ENCODE measurements at places on chromosomes 1 and 21.

DNA sequence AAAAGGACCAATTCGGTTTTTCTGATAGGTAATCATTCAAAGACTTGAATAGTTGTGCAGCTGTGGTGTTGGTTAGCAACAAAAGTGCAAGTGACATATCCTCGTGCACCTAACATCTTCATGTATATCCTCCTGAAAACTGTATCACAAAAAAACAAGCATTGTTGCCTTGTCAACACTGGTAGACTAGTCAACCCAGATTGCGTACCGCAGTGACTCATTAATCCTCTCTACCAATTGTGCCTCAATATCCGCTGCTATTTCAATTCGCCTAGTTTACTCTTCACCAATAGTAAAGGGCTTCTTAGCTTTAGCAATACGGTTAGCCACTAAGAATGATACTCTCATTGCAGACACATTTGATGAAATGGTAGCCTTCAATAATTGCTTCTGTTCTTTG lies 3.5 kb downstream of the HHAT start:
- no peaks in the 10 kb centered on the region for H3K36me3 ChIP-seq
- peaks cover 40% of the 10 kb centered on the region for H3K27me3 ChIP-seq
- no peak for DNase-seq
- H3K4me3 ChIP-seq, result no peak overlapping the region
- no peaks in the 10 kb centered on the region for H3K4me1 ChIP-seq

- H3K27me3 ChIP-seq, result no peaks in the 10 kb centered on the region
- peaks cover 7% of the 10 kb centered on the region for H3K4me1 ChIP-seq
- H3K27ac ChIP-seq, result no peak overlapping the region
- no peaks in the 10 kb centered on the region for H3K36me3 ChIP-seq
- H3K4me3 ChIP-seq, result no peak overlapping the region
Measured at GRCh38 chr1:96214982-96215381, 506.6 kb upstream of the PTBP2 start.

GRCh38 chr21:33302796-33303195 lies 22.0 kb upstream of the IFNAR1 start:
- no peaks in the 10 kb centered on the region for H3K27me3 ChIP-seq
- H3K36me3 ChIP-seq, result no peaks in the 10 kb centered on the region
- no peaks in the 10 kb centered on the region for H3K4me1 ChIP-seq
- no peak overlapping the region for H3K27ac ChIP-seq
- DNase-seq, result peak; percentile 75

GRCh38 chr21:44935533-44935927 lies 4.3 kb upstream of the SLX9 start:
- H3K27me3 ChIP-seq, result peaks cover 44% of the 10 kb centered on the region
- H3K4me1 ChIP-seq, result peaks cover 3% of the 10 kb centered on the region
- H3K36me3 ChIP-seq, result no peaks in the 10 kb centered on the region
- no peak overlapping the region for H3K4me3 ChIP-seq

GRCh38 chr1:237187842-237188241 lies 145.9 kb downstream of the RYR2 start:
- H3K4me3 ChIP-seq, result no peak overlapping the region
- H3K4me1 ChIP-seq, result no peaks in the 10 kb centered on the region
- DNase-seq, result no peak
- no peaks in the 10 kb centered on the region for H3K36me3 ChIP-seq
- no peaks in the 10 kb centered on the region for H3K27me3 ChIP-seq
